ENCODE measurements at places on chromosomes 2 and 18.

DNA sequence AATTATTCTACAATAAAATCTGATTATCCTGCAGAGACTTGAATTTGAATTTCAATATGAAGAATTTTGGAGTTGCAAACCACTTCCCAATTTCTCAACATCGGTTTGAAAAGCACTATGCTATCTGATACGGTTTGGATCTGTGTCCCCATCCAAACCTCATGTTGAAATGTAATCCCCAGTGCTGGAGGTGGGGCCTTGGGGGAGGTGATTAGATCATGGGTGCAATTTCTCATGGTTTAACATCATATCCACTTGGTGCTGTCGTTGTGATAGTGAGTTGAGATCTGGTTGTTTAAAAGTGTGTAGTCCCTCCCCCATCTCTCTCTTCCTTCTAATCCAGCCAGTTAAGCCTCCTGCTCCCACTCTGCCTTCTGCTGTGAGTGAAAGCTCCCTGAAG is 205.7 kb downstream of the NBAS start:
- no peak for DNase-seq

DNA sequence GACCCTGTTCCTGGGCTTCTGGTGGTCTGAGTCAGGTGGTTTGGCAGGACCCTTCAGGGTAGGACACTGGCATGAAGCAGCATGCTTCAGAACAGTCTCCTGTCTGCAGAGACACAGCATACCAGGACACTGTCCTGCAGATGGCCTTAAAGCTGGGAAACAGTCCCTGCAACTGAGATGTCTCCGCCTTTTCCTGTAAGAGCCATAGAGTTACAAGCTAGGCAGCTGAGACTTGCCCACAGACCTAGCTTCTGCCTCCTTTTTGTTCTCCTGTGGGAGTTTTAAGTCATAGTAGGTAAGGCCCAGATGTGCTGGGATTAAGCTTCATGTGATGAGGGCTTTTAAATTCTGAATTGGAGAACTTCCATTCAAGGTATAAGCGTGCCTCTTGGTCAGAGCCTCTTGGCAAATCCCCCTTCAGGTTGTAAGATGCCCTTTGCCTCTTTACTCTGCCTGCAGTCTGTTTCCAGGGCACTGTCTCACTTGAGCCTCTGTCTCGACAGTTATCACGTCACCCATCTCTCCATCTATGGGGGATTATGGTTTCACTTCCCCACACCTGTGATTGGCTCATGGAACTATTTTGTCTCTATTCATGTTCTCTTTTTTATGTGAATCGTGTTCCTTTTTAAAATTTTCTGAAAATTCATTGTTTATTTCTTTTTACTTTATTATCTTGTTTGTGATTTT is 51.8 kb downstream of the COA5 start:
- no peak for DNase-seq

- no peak for DNase-seq
These were observed 71.5 kb downstream of the COLEC12 start for GRCh38 chr18:429030-429429.

GRCh38 chr2:144500563-144500962 is 19.4 kb downstream of the ZEB2 start:
- no peak for DNase-seq

DNA sequence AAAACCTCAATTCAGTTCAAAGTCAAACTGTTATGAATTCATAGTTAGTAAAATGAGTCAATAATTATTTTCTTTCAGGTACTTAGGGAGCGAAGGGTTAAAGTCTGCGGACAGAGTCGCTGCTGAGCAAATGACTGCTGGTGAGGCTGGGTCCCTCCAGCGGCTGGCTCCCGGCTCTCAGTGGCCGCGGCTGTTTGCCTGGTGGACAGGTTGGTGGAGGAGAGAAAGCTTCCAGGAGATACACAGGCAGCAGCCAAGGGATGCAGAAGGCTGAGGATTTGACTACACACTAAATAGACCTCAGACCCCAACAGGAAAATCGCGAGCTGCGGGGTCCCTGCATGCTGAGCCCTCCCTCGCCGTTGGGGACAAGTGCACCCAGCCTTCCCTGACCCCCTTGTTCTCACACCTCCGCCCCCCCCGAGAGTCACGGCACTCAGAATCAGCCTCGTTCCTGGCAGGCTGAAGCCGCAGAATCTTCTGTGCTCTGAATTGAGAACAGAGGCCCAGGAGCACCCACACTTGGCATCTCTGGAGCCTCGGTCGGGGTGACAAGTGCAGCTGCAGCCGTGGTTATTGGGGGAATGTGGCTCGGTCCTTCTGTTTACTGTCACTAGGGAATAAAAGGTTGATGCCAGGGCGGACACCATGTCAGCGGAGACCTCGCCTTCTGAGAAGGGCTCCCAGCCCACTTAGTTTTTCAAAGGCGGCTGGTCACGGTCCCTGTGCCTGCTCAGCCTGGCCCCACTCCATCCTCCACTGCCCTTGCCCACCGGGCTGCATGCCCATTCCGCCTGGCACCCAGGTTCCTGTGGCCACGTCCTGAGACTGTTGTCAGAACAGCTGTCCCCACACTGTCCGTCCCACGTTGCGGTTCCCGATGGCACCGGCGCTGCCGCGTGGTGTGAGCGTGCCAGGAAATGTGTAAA is 74.0 kb downstream of the SLC66A2 start:
- no peak for DNase-seq

GRCh38 chr2:238103465-238104225 is 3.5 kb downstream of the ESPNL start:
- DNase-seq, result no peak

DNA sequence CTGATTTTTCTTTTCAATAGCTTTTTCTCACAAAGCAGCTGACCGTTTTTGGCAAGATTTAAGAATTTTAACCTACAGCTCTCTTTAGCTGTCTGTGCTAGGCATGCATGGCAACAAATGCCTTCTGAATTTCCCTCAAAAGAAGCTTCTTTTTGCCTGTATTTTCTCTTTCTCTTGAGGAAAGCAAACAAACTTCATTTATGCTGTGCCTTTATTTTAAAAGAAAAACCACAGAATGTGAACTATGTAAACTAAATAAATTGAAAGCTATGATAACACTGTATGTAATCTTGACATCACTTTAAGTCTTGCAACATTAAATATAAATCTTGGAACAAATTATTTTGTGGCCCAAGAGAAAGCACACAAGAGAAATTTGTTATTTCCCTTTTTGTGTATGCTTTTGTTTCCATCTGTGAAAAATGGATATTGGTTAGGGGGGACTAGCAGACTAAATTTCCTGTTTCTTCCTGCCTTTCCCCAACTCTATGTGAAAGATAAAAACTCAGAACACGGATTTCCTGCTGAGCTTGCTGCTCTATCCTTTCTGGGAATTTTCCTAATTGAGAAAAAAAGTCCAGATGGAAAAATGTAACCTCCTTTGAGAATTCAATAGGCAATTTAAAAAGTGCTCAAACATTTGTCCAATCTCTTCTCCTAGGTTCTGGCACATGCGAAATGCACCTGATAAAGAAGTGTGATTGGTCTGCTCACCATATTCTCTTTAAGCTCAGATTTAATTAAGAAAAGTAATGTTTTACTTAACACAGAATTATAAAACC is 20.9 kb upstream of the TFPI start:
- DNase-seq, result no peak

DNA sequence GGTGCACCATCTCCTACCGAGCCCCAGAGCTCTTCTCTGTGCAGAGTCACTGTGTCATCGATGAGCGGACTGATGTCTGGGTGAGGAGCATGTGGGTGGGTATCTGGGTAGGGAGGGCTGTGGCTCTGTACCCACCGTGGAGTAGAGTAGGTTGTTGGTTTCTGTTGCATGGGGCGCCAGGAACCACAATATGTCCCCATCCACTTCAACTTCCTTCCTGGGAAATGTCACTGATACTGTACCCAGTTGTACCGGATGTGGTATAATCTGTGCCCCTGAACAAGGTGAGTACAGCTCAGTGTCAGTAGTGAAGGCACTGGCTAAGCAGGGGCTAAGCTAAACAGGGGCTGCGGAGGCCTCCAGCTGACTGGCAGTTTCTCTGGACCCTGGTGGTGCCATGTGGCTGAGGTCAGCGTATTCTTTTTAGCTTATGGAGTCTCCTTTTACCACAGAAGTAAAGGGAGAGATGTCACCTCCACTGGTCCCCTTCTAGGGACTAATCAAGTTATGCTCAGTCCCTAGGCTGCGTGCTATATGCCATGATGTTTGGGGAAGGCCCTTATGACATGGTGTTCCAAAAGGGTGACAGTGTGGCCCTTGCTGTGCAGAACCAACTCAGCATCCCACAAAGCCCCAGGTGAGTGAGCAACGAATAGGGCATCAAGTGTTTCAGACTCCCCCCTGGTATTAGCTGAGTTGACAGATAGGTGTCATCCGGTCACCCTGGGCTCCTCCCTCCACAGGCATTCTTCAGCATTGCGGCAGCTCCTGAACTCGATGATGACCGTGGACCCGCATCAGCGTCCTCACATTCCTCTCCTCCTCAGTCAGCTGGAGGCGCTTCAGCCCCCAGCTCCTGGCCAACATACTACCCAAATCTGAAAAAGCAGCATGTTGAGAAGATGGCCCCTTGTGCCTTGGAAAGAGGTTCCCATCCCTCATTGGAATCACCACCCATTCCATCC is 2.7 kb downstream of the STK16 start:
- peak; percentile 66 for DNase-seq

DNA sequence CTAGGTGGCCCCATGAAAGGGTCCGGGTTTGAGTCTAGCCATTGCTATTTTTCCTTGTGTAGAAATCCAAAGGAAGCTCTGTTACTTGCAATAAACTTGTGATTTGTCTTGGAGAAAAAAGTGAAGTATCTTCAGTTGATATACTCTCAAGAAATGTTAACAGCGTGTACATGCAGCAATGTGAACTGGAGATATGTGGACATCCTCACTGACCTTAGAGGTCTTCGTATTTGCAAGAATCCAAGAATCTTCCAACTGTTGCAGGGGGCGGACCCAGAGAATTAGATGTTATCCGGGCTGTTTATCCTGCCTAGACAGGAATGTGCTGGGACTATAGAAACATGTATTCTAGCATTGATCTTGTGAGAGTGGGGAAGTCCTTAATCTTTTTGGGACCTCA is 187.6 kb downstream of the KCNS3 start:
- DNase-seq, result no peak

DNA sequence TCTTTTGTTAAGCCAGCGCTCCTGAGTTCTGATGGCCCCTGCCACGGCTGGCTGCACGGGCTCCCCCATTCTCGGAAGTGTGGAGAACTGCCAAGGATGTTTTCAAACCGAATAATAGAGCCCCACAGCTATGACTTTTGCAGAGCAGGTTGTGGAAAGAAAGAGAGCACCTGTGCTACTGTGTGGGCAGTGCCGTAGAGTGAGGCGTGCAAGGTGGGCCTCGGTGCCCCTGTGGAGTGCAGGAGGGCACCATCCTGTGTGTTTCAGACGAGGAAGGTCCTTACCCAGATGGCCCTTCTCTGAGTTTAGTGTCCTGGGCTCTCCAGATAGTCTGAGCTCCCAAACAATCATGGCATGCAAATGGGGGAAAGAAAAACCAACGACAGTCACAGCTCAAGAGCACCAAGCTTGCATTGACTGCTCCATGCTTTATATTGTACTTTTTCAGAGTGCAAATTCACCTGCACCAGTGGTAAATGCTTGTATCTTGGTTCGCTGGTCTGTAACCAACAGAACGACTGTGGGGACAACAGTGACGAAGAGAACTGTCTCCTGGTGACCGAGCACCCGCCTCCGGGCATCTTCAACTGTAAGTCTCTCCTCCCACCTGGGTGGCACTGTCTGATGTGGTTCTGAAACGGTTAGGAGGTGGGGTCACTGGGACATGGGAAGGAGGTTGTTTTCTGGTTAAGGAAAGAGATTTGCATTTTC is 219.4 kb downstream of the LDLRAD4 start:
- DNase-seq, result peak; percentile 51

DNA sequence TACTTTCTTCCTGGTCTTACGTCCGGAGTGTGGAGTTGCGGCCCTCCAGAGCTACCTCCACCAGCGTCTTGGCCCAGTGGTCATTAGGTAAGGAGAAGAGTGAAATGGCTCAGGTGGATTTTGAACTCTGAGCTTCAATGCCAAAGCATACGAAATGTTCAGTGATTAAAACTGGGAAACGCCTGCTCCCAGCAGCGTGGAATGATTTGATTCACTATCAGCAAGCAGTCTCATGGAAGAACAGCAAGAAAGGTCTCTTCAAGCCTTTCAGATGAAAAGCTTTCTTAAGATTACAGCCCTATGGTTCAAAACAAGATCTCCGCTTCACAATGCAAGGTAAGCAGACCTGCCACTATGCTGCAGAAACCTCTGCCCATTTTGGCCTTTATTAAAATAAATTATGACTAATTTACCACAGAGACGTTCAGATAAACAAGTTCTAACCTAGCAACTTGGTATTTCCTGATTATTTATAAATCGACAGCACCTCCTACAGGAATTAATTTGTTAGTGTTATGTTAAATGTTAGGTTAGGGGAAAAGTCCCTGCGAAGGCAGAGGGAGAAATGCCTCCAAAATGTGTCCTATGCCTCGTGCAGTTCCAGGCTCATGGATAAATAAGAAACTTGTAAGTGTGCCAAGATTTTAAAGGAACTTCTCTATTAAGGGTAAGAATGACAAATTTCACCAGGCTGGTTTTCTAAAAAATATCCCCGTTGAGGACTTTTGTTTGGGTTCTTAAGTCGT is 10.1 kb downstream of the SP9 start:
- no peak for DNase-seq

GRCh38 chr18:23144640-23145039 is 9.4 kb downstream of the CABLES1 start:
- DNase-seq, result no peak

- DNase-seq, result no peak
These were observed 64.0 kb downstream of the LRRTM4 start for GRCh38 chr2:77458216-77458615.

GRCh38 chr2:19264852-19265251 is 93.6 kb downstream of the OSR1 start:
- DNase-seq, result no peak

GRCh38 chr18:27763936-27764335 is 413.0 kb downstream of the CDH2 start:
- DNase-seq, result no peak

DNA sequence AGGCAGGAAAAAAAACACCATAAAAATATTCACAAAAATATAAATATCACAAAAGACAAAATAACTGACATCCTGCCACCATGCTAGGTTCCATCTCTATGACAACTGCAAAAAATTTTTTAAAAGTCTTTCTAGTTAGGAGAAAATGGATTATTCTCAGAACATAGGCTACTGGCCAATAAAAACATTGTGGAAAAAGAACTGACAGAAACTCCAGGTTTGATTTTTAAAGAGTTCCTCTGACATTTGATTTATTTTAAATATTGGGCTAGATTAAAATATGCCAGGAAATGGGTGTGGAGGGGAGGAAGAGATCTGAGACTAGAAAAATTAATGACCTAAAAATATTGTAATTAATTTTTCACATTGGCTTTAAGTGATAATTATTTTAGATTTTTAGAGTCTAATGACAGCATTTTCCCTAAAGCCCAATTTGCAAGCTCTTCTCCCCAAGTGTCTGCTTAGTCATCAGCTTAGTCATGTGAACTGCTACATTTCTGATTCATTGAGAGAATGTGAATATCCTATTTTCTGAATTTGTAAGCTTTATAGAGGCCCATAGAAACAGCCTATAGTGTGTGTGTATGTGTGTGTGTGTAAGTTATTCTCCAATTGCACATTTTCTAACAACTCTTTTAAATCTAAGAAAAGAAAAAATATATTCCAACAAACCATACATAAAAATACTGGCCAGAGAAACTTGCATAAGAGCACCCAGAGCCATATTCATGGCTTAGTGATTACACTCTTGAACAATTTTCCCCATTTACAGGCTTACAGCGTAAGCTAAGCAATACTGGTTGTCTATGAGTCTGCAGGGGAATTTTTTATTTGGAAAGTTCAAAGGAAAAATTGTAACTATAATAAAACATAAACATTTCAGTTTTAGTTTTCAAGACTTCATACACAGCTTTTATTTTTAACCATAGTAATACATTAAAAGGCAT is 48.4 kb downstream of the TMEFF2 start:
- DNase-seq, result no peak

- no peak for DNase-seq
These were observed 198.8 kb downstream of the KCNS3 start for GRCh38 chr2:18077231-18077630.

Data from activated CD4-positive, alpha-beta T cell treated with anti-CD3 and anti-CD28 coated beads, Interleukin-2, amount 50 U/mL, for 4 hours (primary cell).